Right forelimb (tissue), 1 donor: ENCODE measurements at places on chromosomes 13 and 19.

DNA sequence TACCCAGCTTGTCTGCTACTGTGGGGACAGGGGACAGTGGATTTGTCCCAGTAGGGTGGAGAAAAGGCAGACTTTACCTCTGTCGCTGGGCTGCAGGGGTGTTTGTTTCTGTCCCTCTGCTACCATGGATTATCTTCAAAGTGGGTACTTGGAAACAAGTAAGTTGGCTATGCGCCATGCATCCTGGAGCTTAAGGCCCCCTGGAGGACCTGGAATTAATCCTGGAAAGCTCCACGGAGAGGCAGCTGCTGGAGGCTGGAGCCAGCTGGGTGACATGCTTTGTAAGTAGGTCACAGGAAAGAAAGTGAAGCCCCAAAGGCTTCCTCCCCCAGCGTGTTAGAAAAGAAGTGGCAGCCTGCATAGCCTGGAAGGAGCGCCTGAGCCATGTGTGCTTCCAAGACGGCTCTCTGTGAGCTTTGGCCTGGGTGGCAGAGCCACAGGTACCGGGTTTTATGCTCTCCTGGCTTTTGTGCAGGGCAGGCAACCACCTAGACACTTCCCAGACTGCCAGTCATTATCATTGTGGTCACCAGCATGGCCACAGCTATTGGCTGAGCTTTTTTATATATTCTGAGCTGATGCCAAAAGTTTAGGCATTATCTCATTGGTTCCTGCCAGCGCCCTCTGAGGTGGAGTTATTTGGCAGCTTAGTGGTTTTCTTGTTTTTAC is 9.5 kb downstream of the B3GLCT start:
- peak; percentile 77 for DNase-seq

GRCh38 chr13:21735701-21736401 is 65.0 kb downstream of the FGF9 start:
- no peak for DNase-seq

DNA sequence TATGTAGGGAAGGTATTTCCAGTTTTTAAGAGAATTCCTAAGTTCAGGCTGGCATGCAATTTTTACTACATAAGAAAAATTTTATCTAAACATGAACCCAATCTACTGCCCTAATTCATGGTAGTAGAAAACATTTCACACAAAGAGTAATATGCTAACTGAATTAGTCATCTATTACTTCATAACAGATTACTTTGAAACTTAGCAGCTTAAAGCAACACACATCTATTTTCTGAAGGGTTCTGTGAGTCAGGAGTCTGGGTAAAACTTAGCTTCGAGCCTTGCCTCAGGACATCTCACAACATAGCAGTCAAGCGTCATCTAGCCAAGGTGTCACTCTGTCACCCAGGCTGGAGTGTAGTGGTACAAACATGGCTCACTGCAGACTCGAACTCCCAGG is 537.5 kb downstream of the DCT start:
- no peak for DNase-seq

GRCh38 chr19:18895824-18896341 is at the start of gene CERS1:
Gene CERS1 (minus strand): TSS chr19:18896158. CDS start chr19:18896072, 86 bp downstream.
- peak; percentile 65 for DNase-seq

- DNase-seq, result no peak
Observed at GRCh38 chr19:5445561-5446055, 9.6 kb upstream of the ZNRF4 start.

- DNase-seq, result no peak
Observed at GRCh38 chr13:104008075-104008474, 941.9 kb upstream of the SLC10A2 start.
